ENCODE measurements at places on chromosomes 1 and 21.
A peak's percentile ranks its signal among the peaks of the same experiment; 100 is the strongest.

GRCh38 chr1:87718241-87718950, 389.7 kb downstream of the LMO4 start:
- no peak for DNase-seq

DNA sequence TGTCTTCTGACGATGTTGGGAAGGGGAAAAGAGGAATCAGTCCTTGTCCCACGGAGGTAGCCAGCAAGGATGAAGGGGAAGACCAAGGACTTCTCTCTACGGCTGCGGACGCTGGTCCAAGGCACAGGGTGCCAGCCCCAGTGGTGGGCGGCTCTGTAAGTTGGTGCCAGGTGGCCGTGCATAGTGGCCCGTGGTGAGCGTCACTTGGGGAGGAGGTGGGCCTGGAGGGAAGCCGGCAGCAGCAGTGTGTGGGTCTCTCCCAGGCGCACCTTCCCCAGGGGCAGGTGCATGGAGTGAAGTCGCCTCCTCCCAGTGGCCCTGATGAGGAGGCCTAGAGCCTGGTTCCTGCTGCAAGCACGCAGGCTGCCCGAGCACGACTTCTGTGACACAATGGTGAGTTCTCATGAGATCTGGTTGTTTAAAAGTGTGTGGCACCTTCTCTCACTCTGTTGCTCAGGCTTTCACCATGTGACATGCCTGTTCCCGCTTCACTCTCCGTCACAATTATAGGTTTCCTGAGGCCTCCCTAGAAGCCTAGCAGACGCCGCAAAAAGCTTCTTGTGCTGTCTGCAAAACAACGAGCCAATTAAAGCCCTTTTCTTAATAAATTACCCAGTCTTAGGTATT, 43.6 kb upstream of the TIAM1 start:
- no peak for DNase-seq

- DNase-seq = no peak
These were observed 14.0 kb upstream of the LIN9 start for GRCh38 chr1:226322986-226323385.

DNA sequence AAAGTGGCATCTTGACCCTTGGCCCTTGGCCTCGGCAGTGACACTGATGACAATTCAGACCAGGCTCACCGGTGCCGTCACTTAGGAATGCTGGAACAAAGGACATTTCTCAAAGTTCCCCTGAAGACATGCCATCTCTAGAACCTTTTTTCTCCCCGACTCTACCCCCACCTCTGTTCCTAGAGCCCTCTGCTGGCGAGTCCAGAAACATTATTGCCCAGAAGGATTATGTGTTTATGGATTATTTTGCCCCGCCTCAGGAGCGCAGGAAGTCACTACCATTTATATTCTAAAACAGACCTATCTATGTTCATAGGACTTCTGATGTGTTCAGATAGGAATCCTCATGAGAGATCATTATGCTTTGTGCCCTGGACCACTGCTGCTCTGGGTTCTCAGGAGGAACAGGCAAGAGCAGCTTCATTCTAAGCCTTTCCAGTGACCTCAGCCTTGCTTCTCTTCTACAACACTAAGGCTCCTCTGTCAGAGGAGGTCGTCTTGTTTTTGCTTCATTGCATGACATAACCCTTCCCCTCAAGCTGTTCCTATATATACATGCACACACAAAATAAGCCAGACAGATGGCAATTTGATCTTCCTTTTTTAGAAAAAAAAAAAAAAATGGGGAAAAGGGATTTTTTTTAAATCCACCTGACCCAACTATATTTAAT, 12.4 kb upstream of the SHISA4 start:
- DNase-seq = no peak

DNA sequence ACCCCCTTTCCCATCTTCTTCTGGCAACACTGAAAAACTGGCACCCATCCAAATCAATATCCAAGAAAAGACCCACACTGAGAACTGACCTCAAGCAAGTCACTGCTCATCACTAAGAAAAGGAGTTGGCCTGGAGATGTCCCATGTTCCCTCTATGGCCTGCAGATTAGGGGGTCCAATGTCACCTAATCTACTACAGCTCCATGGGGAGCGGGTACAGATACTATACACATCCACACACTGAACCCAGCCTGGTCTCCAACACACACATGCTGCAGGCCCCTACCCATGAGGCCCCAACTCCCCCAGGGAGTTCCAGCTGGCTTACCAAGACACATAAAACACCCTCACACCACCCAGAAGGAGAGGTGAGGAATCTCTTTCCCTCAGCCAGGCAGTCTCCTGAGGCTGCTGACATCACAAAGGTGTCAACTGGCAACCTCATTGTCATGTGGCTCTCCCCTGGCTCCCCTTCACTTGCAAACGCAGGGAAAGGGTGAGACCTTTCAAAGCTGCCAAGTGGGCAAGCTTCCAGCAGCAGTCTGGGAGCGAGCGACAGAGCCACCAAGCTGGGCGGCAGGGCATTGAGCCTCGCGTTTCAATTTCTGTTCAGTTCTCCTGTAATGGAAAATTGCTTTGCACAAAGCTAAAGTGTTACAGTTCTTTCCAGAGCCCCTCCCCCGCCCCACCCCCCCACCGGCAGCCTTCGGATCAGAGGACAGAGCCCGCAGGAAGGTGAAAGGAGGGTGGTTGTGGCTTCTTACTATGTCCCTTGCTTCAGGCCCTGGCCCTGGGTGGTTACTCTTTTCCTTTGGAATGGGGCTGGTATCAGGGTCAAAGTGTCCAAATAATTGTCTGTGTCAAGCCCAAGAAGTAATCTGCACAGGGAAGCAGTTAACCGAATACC, at the start of gene LRRC52:
Gene LRRC52 (plus strand): TSS at position 469 of the 907 bp plus-strand sequence. CDS start 297 bp downstream, at position 766.
- DNase-seq = peak; percentile 90

DNA sequence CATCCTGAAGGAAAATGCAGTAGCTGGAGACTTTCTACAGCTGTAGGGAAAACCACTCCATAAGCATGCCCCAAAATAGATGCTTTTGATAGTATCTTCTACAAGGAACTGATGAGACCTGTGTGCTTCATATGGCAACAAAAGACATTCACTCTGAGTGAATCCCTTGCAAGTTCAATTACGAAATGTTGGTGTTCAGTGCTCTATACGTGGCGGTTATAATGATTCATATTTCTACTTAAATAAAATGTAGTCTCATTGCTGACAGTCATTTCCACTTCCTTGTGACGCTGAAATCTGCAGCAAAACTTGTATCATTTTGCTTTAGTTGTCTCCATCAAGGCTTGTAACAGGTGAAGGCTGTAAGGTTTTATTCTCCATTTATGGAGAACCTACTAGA, 20.6 kb downstream of the TOR1AIP2 start:
- DNase-seq = no peak

- DNase-seq = peak; percentile 12
These were observed 20.1 kb downstream of the FAAP20 start for GRCh38 chr1:2174348-2175054.

- DNase-seq = no peak
These were observed 3.7 kb upstream of the ZNF326 start for GRCh38 chr1:89990976-89991831.

GRCh38 chr1:232732344-232732910, 72.8 kb upstream of the MAP10 start:
- no peak for DNase-seq

- no peak for DNase-seq
These were observed 3.9 kb downstream of the RCC1 start for GRCh38 chr1:28509705-28510272.

DNA sequence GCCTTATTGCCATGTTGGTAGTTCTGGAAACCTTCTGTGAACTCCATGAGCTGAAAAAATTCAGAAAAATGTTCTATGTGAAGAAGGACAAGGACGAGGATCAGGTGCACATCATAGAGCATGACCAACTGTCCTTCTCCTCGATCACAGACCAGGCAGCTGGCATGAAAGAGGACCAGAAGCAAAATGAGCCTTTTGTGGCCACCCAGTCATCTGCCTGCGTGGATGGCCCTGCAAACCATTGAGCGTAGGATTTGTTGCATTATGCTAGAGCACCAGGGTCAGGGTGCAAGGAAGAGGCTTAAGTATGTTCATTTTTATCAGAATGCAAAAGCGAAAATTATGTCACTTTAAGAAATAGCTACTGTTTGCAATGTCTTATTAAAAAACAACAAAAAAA, 57.4 kb downstream of the KCNK1 start:
- DNase-seq = no peak

DNA sequence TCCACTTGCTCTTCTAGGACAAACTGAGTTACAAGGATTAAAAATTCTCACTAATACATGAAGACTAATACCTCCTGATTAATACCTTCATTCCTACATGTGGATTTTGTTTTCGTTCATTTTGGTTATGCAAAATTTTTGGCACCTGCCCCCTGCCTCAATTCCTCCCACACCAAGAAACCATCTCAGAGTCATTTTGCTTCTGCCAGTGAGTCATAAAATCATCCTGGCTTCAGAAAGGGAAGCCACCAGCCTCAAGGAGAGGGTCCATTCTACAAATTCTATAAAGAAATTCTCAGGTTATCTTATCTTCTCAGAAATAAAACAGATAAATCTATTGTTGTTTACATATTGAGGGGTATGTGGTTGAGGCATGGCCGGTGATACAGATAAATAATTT, 103.2 kb upstream of the COA6 start:
- no peak for DNase-seq

- no peak for DNase-seq
These were observed 9.4 kb downstream of the LAMB3 start for GRCh38 chr1:209642816-209643215.

- no peak for DNase-seq
These were observed 19.0 kb downstream of the SLC37A1 start for GRCh38 chr21:42532466-42533181.

GRCh38 chr1:87144316-87144895, 184.3 kb upstream of the LMO4 start:
- no peak for DNase-seq

DNA sequence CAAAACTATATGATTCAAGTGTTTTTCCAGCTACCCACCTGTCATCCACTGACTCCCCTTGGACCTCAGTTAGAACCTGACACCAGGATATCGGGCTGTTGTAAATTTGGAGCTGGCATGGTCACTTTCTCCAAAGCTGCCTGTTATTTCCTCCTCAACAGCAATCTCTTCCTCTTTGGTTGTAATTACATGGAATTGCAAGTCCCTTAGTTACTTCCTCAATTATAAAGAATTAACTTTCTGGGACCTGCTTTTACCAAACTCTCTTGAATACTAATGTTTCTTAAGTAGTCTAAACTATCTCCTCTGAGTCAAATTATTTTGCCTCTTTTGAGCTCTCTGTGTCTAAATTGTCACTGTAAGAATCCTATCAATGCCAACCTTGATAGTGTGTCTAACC, 150.3 kb upstream of the SGIP1 start:
- DNase-seq = no peak

DNA sequence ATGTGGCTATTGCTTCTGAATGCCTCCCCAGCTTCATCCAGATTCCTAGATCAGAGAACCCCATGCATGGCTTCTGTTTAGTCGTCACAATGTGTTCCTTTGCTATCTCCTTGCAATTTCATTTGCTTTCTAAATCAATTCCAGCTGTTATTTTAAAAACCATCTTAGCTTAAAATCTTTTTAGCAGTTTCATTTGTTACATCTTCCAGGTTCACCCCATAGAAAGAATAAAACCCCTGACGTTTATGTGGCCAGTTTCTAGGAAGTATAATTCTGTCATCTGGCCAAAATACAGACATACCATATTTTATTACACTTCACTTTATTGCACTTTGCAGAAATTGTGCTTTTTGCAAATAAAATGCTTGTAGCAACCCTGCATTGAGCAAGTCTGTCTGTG, 278.4 kb downstream of the PTPRC start:
- no peak for DNase-seq

- no peak for DNase-seq
These were observed 842 bp upstream of the ZC3H12A start for GRCh38 chr1:37473431-37474045.

DNA sequence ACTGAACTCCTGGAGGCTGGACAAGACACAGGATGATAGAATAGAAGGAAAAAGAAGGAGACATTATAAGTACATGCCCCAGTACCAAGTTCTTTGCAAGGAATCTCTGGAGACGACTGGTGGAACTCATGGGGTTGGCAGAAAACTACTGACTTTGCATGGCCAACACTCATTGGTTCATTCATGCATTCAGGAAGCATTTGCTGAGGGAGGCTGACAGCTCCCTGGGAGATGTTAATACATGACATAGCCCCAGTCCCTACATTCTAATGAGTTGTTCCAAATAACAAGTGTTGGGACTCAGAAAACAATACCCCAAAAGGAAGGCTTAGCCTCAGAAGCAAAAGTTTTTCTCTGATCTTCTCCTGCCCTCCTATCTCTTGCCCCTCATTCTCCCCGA, 172.8 kb upstream of the IRF2BP2 start:
- DNase-seq = no peak

DNA sequence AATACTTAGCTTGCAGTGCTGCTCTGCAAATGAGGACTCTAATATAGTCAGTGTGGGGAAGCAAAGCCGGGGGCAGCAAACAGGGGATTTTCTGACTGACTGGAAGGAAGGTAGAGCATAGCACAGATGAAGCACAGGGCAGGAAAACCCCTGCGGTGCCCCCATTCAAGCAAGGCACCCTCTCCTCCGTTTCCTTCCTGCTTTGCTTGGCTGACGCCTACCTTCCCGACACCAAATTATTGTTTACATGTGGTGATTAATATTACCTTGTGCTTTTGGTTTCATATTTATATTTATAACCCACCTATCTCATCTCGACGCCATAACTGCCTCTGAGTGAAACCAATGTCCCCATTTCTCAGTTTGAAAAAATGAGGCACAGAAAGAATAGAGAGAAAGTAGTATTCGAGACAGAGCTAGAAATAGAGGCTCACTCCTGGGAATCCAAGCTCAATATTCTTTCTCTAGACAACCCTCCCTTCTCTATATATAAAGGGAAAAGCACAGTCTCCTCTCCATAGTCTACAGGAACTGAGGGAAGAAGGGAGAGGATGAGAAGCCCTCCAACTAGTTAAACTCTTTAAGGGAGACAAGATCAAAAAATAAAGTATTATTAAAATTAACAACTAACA, 41.3 kb downstream of the PIK3C2B start:
- DNase-seq = no peak

GRCh38 chr21:36246080-36246631, 73.8 kb upstream of the MORC3 start:
- DNase-seq = no peak

DNA sequence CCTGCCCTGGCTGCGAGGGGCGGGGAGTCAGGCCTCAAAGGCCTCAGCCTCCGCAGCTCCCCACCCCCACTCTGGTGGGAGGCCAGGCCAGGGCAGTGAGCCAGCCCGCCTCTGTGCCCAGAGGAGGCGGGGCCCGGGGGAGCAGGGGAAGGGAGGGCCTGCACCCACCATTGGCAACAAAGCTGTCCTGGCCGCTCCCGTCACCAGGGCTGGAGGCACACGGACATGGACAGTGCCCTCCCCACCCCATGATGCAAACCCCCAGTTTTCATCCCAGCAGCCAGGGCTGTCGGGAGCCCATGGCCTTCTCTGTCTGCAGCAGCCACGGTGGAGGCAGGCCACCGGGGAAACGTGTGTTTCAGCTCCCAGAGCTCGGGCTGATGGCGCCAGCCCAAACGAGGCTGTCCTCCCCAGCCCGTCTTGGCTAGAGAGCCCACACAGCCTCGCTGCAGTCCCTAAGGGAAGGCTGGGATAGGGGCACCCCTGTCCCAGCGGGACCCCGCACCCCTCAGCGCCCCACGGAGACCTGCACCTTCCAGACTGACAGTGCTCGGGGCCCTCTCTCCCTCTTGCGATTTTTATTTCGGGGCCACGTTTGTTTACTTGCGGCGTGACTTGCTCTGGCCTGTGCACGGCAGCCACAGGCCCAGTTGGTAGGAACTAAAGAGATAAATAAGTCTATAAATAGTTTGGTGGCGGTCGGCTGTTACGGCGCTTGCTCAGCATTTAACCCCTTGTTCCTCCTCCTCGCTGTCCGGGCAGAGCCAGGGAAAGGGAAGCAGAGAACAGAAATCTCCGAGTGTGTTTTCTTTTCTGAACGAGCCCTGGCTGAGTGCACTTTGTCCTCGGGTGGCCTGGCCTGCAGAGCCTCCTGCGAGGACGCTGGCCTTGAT, 101.8 kb downstream of the PRDM16 start:
- peak; percentile 73 for DNase-seq
